ENCODE measurements at places on chromosomes 6 and 20.

DNA sequence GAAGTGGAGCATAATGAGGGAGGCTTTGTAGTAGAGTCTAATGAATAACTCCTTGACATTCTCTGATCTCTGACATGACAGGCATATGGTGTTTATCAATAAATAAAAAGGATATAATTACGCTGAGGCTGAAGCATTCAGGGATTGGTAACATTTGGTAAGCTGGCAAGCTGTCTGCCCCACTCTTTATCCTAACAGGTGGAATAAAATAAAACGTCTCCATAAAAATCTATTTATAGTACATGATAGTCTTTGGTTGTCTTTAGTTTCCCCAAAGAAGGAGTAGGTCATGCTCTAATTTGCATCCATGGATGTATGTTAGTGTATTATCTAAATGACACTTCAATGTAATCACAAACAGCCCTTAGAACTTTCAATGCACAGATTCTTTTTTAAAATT is 30.9 kb upstream of the RBM24 start:
- DNase-seq, result no peak

- DNase-seq, result no peak
These were observed 411.9 kb upstream of the SASH1 start for GRCh38 chr6:147930745-147931144.

DNA sequence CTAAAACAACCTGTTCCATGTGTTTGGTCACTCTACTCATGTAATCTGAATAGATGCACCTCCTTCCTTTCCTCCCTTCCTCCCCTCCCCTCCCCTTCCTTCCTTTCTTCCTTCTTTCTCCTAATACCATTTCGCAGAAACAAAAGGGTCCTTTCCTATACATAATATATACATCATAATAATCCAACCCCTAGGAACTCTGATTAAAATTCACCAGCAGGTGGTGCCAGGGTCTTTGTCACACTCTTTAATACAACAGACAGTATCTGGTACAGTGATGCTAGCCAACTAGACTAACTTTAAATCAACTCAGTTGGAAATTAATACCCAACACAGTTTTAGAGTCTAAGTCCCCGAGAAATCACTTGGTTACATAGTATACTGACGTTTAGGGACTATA is 181.2 kb upstream of the SHLD1 start:
- no peak for DNase-seq

DNA sequence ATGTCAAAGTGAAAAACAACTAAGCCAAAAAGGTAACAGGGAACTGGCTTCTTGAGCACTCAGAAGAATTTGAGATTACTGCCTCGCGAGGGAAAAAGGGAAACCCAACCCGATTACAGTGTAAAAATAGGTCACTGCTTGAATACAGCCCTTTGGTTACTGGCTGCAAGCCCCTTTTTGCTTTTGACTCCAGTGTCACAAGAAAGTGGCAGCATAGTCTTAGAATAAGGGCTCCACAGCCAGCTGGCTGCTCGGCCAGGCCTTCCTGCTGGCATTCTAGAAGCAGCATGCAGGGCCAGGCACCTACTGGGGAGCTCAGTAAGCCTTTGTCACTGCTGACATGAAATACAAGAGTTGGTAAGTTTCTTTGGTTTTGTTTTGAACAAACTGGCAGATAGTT is 83.0 kb downstream of the ZHX3 start:
- DNase-seq, result no peak

DNA sequence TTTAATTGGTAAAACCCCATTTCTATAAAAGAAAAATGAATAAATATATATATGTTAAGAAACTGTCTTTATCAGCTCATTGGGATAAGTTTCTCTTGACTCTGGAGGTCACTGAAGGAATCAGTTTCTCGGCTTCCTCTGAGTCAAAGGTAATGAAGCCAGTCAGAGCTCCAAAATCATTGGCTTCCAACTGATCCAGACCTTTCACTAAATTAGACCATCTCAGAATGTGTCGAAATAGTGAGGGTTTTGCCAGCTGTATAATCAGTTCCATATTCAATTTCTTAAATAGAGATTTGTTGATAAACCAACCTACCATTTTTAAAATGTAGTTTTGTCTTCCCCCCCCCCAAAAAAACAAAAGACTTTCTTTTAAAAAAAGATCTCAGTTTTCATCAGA is 60.5 kb upstream of the SRSF6 start:
- DNase-seq, result no peak

DNA sequence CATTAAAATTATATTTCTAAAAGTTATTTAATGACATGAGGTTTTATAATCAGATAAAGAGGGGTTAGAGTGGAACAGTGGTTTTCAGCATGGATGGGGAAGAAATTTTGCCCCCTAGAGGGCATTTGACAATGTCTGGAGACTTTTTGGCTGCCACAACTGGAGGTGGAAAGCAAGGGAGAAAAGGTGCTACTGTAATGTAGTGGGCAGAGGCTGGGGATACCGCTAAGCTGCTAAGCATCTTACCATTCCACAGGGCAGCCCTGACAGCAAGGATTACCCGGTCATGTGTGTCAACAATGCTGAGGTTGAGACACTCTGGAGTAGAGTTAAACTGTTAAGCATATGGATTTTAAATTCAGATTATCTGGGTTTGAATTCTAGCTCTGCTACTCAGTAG is 52.9 kb upstream of the FABP7 start:
- no peak for DNase-seq

DNA sequence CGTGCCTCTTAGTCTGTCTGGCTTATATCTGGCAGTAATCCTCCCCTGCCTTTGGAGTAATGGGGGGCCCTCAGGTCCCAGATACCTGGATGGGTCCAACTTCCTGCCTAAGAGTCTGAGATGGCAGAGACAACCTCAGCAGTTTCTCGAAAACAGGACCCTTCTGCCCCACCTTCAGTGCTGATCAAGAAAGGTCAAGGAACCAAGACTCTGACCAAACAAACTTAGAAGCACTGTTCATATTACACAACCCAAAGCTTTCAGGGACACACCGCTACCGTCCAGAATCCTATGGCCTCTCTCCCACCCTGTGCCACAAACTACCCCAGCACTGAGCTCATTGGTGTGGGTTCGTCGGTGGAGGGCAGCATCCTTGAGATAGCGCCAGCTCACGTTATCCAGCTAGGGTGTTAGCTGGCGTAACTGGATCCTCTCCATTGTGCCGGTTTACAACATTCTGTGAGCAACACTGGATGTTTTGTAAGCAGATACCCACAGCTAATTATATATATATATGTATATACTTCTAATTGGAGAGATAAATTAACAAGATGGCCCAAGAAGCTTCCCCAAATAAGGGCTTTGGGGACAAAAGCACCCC is 7.6 kb upstream of the TMC2 start:
- no peak for DNase-seq

GRCh38 chr6:112049026-112049799 is 4.7 kb upstream of the CCN6 start:
- no peak for DNase-seq

- no peak for DNase-seq
These were observed 800 bp downstream of the RWDD2A start for GRCh38 chr6:83193747-83194566.

- no peak for DNase-seq
These were observed 75.1 kb downstream of the CDC40 start for GRCh38 chr6:110255211-110255750.

DNA sequence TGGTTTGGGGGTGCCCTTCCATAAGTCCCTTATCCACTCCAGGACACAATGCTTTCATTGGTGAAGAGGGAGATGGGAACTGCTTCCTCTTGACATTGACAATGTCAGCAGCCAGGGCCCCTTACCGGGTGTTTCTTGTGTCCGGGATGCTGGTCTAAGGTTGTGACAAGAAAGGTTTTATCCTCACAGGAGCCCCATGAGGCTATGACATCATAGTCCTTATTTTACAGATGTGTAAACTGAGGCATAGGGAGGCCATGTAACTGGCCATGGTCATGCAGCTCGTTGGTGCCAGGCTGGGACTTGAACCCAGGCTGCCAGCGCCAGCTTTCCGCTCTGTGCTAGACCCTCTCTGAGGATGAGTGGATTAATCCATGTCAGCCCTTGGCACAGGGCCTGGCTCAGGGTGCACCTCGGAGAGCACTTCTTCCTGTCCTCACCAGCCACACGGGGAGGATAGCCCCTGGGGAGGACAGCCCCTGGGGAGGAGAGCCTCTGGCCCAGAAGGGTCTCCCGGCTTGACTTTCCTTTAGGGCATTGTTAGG is 157.3 kb downstream of the SYCP2 start:
- no peak for DNase-seq

GRCh38 chr6:38599261-38599660 is 40.5 kb downstream of the BTBD9 start:
- no peak for DNase-seq

DNA sequence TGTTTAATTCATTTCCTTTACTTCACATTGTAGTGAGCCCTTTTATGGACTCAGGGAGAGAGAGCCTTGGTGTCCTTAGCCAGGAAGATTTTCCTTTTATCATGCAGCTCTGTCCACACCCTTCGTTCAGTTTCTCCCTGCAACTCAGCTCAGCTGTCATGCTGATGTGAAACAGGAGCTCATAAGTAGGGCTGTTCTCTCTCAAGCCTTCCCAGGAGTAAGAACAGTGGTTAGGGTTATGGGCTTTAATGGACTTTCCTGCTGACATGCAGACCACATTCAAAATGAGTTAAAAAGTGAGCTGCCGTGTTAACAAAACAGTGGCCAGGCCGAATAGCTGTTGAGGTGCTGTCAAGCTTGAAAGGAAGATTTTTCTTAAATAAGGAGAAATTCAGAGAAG is 104.1 kb downstream of the BCKDHB start:
- no peak for DNase-seq

GRCh38 chr20:58654337-58654736 is 3.3 kb downstream of the STX16 start:
- no peak for DNase-seq

DNA sequence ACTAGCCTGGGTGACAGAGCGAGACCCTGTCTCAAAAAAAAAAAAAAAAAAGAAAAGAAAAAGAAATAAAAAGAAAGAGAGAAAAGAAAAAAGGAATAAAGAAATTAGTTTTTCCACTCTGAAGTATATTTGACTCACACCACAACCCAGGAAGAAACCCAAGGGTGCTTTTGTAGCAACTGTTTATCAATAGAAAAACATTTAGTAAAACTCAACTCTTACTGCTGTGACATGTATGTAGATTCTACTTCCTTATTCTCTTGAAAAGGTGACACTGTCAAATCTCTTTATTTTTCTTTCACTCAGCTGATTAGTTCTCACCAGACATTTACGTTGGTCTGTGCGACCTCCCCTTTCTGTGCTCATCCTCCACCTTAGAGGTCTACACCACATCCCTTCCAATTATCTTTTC is 99.9 kb upstream of the SHLD1 start:
- DNase-seq, result no peak

- no peak for DNase-seq
These were observed 535.8 kb downstream of the TENT5A start for GRCh38 chr6:81216668-81217067.

DNA sequence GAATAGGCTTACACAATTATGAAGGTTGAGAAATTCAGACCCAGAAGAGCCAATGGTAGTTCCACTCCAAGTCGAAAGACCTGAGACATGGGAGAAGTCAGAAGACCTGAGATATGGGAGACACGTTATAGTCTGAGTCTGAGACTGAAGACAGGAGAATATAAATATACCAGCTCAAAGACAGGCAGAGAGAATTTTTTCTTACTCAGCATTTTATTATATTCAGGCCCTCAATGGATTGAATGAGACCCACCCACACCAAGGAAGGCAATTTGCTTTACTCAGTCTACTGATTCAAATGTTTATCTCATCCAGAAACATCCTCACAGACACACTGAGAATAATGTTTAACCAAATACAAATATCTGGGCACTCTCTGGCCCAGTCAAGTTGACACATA is 693.5 kb downstream of the HDGFL1 start:
- DNase-seq, result no peak

- DNase-seq, result no peak
These were observed 94.6 kb downstream of the TFAP2A start for GRCh38 chr6:10320291-10320690.

GRCh38 chr6:41430875-41431274 is 95.5 kb downstream of the NCR2 start:
- no peak for DNase-seq

- no peak for DNase-seq
These were observed 147.1 kb downstream of the ARID1B start for GRCh38 chr6:156924246-156924645.

- no peak for DNase-seq
These were observed 381.7 kb upstream of the POU3F2 start for GRCh38 chr6:98452685-98453084.

DNA sequence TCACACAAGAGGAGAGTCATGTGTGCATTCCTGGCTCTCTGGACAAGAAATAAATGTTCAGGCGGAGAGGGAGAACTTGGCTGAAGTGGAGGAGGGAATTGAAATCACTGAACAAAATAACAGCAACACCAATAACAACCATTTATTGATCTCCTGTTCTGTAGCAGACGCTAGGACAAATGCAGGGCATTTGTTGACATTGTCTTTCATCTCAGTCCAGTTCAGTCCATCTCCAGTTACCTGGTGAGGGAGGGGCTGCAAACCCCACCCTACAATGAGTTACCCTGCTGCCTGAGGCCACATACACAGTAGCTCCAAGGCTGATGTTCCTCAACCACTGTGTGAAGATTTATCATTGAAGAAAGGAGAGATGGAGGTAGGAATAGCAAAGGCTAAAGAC is 27.3 kb downstream of the UNC5CL start:
- no peak for DNase-seq

GRCh38 chr6:11769244-11769643 is 9.4 kb downstream of the ADTRP start:
- no peak for DNase-seq

DNA sequence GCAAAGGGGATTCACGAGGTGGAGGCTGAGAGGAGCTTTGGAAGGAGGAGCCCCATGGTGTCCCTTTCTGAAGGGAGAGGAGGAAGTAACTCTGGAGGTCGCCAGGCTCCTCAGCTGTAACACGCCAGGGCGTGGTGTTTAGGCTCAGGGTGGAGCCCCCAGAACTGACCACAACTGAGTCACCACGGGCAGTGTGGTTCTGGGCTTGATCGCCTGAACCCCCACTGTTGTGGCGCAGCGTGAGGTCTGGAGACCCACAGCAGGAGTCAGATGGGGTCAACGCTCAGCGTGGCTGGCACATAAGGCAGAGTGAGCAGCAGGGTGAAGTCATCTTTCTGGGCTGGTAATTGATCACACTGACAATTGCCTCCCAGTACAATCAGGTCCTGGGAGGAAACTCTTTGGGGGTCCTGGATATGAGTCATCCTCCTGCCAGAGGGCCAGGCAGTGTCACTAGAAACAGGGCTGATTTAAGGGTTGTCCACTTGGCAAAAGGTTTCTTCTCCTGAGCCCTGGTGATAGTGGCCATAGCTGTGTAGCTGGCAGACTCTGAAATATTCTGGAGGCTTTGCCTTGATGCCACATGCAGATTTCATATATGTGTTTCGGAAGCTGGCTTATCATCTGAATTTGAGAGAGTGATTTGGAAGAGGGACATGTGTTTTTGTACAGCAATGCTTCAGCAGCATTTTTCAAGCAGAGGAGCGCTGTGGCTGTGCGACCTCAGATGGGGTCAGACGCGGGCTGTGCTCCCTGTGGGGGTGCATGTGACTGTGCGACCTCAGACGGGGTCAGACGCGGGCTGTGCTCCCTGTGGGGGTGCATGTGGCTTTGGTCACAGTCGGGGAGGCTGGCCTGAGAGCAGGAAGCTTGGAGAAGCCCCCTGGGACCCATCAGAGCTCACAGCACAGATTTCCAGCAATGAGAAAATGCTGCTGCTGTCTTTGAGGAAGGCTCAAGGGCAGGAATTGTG is 50.0 kb downstream of the SYNJ2 start:
- DNase-seq, result no peak
